ENCODE measurements at places on chromosomes 2 and 18.

- no peak for DNase-seq
Observed at GRCh38 chr18:3115447-3116030, 102.6 kb upstream of the LPIN2 start.

DNA sequence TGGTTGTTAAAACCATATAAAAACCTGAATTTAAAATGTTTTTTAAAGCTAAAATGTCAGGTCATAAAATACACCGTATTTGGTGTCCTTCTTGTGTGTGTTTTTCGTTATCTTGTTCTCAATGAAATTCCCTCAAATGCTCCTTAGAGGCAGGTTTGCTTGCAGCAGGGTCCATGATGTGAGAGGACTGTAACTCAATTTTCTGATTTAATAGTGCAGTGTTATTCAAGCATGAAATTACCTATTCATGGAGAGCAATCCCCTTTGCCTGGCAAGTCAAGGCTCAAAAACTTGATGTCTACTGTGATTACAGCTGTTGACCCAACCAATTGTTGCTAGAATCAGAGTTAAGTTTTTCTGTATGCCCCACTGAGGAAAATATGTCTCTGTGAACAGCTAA, 318.2 kb downstream of the GALNT13 start:
- peak; percentile 52 for DNase-seq

DNA sequence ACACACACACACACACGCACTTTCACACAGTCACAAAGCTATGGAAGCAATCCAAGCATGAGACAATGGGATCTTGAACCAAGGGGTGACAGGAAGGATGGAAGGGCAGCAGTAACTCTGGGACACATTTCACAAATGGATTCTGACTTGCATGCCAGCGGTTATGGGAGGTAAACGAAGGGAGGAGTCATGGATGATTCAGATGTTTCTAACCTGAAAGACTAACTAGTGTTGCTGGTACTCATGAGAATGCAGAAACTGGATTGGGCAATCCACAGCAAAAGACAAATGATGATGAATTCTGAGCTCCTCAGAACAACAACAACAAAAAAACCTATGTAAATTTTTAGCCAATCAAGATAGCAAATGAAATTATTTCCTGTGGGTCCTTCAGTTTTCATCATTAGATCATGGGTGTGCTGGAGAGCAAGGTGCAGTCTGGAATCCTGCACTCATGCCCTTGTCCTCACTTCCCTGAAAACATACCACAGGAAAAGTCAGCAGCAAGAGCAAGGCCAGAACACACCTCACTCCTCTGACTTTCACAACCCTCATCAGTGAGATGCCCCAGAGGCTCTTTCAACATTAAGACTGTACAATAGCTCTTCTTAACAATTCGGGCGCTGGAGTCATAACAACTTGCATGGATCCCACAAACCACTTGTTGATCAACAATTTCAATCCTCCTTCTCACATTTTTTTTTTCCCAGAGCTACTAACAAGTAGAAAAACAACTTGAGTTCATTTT, 32.6 kb downstream of the ABCA12 start:
- no peak for DNase-seq

DNA sequence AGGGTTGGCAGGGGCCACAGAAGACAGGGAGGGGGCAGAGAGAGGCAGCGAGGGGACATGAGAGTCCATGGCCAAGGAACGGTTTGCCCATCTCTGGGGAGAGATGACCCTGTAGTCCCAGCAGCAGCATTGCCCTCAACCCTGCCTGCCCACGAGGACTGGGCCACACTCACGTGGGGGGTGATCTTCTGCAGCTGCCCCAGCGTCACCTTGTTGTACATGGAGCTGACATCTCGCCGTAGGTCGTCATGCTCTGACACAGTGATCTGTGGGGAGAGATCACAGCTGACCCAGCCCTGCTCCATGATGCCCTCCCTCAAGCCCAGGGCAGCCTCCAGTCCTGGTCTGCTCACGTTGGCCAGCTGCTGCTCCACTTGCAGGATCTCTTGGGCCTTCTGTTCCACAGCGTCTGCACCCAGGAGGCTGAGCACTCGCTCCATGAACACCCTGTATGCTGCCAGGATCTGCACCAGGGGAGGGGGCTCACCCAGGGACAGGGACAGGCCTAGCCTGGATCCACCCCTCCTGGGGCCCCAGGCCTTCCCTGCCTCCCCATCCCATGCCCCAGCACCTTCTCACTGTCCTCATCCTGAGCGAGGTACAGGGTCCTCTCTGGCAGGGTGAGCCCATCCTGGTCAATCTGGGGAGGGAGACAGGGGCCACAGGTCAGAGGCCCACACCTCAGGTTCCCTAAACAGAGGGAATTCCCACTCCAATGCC, 2.8 kb downstream of the ECEL1 start:
- DNase-seq: no peak

GRCh38 chr2:219452361-219453317, 18.0 kb downstream of the SPEG start:
- no peak for DNase-seq

GRCh38 chr2:69584127-69584889, 59.2 kb downstream of the AAK1 start:
- DNase-seq: no peak

DNA sequence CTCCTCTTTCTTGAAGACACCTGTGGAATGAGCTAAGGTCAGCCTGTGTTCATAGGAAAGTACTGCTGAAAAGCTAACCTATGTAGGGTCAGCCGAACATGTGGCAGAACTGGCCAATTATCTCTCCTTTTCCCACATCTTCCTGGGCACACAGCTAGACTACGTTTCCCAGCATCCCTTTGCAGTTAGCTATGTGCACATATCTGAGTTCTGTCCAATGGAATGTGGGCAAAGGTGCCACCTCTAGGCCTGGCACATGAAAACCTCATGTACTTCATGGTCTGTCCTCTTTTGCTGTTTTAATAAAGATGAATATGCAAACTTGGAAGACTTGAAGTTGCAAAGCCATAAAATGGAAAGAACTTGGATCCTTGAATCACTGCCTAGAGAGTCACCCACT, 352.6 kb downstream of the TNS1 start:
- DNase-seq: no peak

Measured in NCI-H146 (cell line).